ENCODE measurements at places on chromosomes 4 and X.
A peak's percentile ranks its signal among the peaks of the same experiment; 100 is the strongest.

GRCh38 chrX:72295745-72296144 lies 10.0 kb downstream of the CITED1 start:
- no peak for DNase-seq
- no peak overlapping the region for H3K4me3 ChIP-seq
- H3K4me1 ChIP-seq: no peaks in the 10 kb centered on the region
- H3K27me3 ChIP-seq: no peaks in the 10 kb centered on the region

DNA sequence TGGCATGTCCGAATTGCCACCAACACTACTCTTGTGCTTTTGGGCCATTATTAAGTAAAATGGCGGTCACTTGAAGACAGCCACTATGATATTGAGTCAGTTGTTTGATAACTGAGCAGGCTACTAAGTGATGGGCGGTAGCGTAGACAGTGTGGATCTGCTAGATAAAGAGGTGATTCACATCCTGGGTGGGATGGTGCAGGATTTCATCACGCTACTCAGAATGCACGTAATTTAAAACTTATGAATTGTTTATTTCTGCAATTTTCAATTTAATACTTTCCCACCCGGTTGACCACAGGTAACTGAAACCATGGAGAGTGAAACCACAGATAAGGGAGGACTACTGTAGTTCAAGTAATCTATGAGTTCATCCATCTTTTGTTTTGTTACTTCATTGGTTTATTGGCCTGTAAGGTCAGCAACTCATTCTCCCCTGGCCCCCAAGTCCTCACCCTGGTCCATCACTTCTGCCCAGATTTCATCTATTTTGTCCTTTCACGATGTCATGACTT lies 2.9 kb downstream of the ARAF start:
- peaks cover 41% of the 10 kb centered on the region for H3K36me3 ChIP-seq
- no peak overlapping the region for H3K4me3 ChIP-seq
- H3K27me3 ChIP-seq: no peaks in the 10 kb centered on the region
- DNase-seq: no peak

DNA sequence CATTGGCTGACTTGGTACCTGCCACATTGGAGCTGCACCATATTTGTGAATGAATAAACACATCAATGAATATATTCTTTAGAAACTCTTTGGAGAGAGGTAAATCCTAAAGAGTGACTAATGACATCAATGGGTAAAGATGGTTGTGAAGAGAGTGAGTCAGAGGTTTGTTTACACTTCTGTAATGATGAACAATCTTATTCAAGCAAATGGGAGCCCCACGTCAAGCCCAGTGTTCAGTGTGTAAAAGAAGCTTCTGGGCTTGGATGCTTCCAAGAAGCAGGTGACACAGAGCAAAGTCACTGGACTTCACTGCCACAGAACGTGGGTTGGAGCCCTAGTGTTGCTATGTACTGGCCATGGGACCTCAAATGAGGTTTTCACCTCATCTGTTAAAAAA lies 319.0 kb downstream of the STK32B start:
- no peak overlapping the region for H3K27ac ChIP-seq
- H3K4me1 ChIP-seq: no peaks in the 10 kb centered on the region
- H3K36me3 ChIP-seq: no peaks in the 10 kb centered on the region
- DNase-seq: no peak

GRCh38 chr4:143386812-143387211 lies 50.1 kb downstream of the GAB1 start:
- no peak overlapping the region for H3K27ac ChIP-seq
- H3K36me3 ChIP-seq: no peaks in the 10 kb centered on the region
- H3K4me1 ChIP-seq: peaks cover 3% of the 10 kb centered on the region
- H3K27me3 ChIP-seq: no peaks in the 10 kb centered on the region

GRCh38 chr4:4225915-4226605 lies 669 bp downstream of the OTOP1 start:
- H3K4me3 ChIP-seq: no peak overlapping the region
- no peak overlapping the region for H3K27ac ChIP-seq
- no peaks in the 10 kb centered on the region for H3K36me3 ChIP-seq
- no peaks in the 10 kb centered on the region for H3K4me1 ChIP-seq
- no peak for DNase-seq
- H3K27me3 ChIP-seq: peaks cover 11% of the 10 kb centered on the region

DNA sequence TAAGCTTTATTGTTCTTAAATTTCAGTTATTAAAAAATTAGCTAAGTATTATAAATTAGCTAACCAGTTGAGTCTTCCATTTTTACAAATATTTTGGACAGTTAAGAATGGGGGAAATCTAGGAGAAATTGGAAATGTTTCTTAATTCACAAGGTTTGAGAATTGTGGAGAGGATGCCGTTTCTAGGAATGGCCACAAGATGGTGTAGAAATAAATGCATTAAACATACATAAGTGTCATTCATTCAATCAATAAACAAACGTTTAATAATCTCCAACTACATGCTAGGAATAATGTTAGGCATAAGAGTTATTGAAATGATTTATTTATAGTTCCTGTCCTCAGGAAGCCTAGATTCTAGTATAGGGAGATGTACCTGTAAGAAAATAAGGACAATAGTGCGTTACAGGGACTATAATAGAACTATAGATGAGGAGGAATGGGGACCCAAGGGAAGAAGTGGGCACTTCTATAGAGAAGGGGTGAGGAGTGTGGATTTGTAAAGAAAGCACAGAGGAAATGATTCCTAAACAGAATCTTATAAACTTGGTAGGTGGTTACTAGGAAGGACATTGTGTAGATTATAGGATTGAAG lies 195.7 kb upstream of the ANK2 start:
- H3K27me3 ChIP-seq: no peaks in the 10 kb centered on the region
- H3K4me3 ChIP-seq: no peak overlapping the region
- no peak for DNase-seq
- H3K4me1 ChIP-seq: peaks cover 6% of the 10 kb centered on the region
- no peak overlapping the region for H3K27ac ChIP-seq

GRCh38 chr4:41325901-41326300 lies 69.2 kb downstream of the UCHL1 start:
- H3K36me3 ChIP-seq: no peaks in the 10 kb centered on the region
- H3K4me1 ChIP-seq: no peaks in the 10 kb centered on the region
- no peak overlapping the region for H3K27ac ChIP-seq
- no peak overlapping the region for H3K4me3 ChIP-seq
- DNase-seq: no peak

GRCh38 chr4:137664416-137664815 lies 132.1 kb upstream of the PCDH18 start:
- no peaks in the 10 kb centered on the region for H3K36me3 ChIP-seq
- peak overlapping the region; percentile 64 for H3K27ac ChIP-seq
- H3K4me3 ChIP-seq: no peak overlapping the region

Data from heart left ventricle (tissue), 16 donors.